ENCODE measurements at places on chromosomes 2 and 18. TPM values are rescaled to one million over a fixed set of nuclear protein-coding genes. Genes with fewer than 3 reads are reported as not detected.

DNA sequence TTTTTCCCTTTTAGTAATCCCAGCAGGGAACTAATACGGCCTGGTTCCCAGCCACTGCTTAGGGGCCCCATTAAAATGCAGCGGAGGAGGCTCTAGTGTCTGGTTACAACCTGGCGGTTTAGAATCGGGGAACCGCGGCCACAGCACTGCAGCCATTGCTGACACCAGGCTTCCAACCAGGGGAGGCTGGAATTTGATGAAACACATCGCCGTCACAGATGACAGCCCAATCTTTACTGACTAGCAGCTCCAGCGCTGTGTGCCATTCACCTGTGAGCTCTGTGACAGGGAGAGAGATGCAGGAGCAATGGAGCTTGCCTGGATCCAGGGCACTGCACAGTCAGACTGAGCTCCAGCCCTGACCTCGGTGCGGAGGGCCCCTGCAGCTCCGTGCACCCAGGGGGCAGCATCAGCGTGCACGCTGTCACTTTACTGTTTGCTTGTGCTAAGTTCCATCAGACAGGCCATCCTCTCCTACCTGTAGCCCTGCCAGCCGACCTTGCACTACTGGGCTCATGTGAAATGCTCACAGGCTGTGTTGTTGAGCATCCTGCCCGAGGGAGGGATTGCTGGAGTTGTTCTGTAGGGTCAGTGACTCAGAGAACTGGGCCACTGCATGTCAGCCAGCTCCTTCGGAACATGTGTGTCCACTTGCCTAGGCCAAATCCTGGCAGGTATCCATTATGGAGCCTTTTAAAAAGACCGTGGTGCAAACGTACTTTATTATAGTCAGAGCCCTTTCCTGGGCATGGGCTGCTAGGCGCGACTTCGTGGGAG lies 203.5 kb downstream of the SEPTIN10 start:
- no peaks in the 10 kb centered on the region for H3K27me3 ChIP-seq
- H3K4me3 ChIP-seq: no peak overlapping the region
- H3K27ac ChIP-seq: no peak overlapping the region
- DNase-seq: no peak

The KCNK3 gene
- 7.3 TPM for total RNA-seq

The HOXD10 gene
- total RNA-seq: 0.50 TPM

The SCN2A gene
- 0.11 TPM for total RNA-seq

DNA sequence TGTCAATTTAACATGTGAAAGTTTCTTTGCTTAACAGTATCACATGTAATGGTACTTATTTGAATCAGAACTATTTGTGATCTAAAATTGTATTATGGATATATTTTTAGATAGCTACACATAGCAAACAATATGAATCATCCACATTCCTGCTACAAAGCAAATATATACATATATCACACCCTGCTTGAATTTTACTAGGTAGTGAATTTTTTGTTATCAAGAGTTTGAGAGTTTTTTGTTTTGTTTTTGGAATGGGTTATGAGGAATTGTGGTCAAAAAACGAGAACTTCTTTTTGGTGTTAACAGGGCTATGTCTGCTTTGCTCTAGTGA lies 635.7 kb downstream of the NRXN1 start:
- H3K27me3 ChIP-seq: no peaks in the 10 kb centered on the region
- no peak for DNase-seq
- no peak overlapping the region for H3K4me3 ChIP-seq
- H3K36me3 ChIP-seq: no peaks in the 10 kb centered on the region
- H3K4me1 ChIP-seq: no peaks in the 10 kb centered on the region

DNA sequence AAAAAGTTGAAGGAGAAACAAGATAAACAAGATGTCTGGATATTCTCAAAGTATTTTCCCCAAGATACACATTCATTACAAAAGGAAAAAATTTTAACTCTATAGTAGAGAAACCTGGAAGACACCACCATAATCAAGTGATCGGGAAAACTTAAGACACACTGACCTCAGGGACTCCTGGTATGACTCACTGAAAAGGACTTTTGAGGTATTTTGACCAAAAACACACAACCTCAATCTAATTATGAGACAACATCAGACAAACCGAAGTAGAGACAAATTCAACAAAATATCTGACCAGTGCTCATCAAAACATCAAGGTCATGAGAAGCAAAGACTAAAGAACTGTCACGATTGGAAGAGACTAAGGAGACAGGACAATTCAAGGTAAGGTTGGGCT lies 34.7 kb downstream of the LPIN2 start:
- no peaks in the 10 kb centered on the region for H3K27me3 ChIP-seq
- peak overlapping the region; percentile 54 for H3K27ac ChIP-seq
- H3K4me3 ChIP-seq: no peak overlapping the region
- peaks cover 76% of the 10 kb centered on the region for H3K4me1 ChIP-seq

The FABP1 gene
- total RNA-seq: not detected

- H3K27ac ChIP-seq: no peak overlapping the region
- H3K27me3 ChIP-seq: no peaks in the 10 kb centered on the region
- no peaks in the 10 kb centered on the region for H3K4me1 ChIP-seq
- DNase-seq: peak; percentile 64
Observed at GRCh38 chr2:128413014-128413717, 94.5 kb upstream of the HS6ST1 start.

DNA sequence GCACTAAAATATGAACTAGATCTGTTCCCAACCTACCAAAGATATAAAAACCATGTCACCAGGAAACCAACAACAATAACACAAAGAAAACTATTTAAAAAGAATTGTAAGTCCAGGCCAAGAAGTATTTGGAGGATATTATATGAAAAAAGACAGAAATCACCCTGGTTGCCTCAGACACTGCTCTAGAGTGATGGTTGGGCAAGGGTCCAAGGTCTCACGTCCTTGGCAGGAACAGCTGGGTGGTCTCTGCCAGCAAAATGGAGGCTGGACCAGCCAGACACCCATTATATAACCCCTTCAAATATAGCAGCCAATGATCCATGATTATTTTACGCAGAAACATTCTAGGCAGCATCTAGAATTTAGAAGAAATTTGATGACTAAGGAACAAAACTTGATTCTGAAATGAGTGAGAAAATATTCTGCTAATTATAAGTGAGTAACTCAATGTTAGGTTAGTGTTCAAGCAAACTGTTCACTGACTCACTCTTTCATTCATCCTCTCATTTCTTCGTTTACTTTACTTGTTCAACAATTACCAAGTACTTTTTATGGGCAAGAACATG lies 35.4 kb downstream of the MRPL35 start:
- peaks cover 59% of the 10 kb centered on the region for H3K4me1 ChIP-seq
- H3K27me3 ChIP-seq: no peaks in the 10 kb centered on the region
- H3K36me3 ChIP-seq: no peaks in the 10 kb centered on the region

- no peaks in the 10 kb centered on the region for H3K4me1 ChIP-seq
- no peak overlapping the region for H3K27ac ChIP-seq
- DNase-seq: no peak
Observed at GRCh38 chr2:171629113-171629512, 58.2 kb upstream of the DYNC1I2 start.

The GNAL gene
- 22.0 TPM for total RNA-seq

All from esophagus muscularis mucosa (tissue), 4 donors.